SK-N-SH (cell line): ENCODE measurements at places on chromosomes 3 and 15. TPM values are rescaled to one million over a fixed set of nuclear protein-coding genes. Genes with fewer than 3 reads are reported as not detected.

MINDY2 gene
- polyA plus RNA-seq: 1.0 and 1.5 TPM in 2 replicates

TNIK gene
- 19.4 and 26.8 TPM in 2 replicates for polyA plus RNA-seq

CLCN2 gene
- 8.6 and 9.1 TPM in 2 replicates for polyA plus RNA-seq

CD96 gene
- polyA plus RNA-seq: 0.02 and 0.06 TPM in 2 replicates

XYLB gene
- polyA plus RNA-seq: 2.7 and 3.6 TPM in 2 replicates

GOLGA8G gene
- polyA plus RNA-seq: not detected in 2 replicates

ALS2CL gene
- polyA plus RNA-seq: 0.18 and 0.58 TPM in 2 replicates

KCNAB1 gene
- polyA plus RNA-seq: 82.1 and 108 TPM in 2 replicates

CCR5 gene
- not detected in 2 replicates for polyA plus RNA-seq

LEKR1 gene
- 0.30 and 0.55 TPM in 2 replicates for polyA plus RNA-seq

CDV3 gene
- 35.4 and 43.2 TPM in 2 replicates for polyA plus RNA-seq

CMTM7 gene
- polyA plus RNA-seq: 50.1 and 50.7 TPM in 2 replicates

DNA sequence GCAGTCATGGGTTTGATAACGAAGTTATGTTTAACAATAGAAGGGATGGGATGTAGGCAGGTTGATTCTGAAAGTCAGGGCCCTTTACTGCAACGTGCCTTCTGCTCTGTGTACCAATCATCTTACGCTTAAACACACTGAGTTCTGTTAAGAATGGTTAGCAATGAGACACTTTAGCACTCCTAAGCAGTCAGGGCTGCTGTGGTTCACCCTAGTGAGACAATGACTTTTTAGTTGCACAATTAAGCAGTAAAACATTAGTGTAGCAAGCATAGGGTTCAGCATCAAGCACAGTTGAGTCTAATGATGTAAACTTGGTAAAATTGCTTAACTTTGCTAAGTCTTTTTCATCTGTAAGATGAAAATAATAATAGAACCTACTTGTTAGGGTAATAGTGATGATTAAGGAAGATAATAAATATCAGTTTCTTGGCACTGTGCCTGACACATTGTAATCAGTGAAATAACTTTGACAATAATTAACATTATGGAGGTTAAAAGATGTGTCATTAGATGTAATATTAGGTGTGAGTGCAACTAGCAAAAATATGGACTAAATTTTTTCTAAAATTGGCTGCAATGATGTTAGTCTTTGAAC is 484.2 kb upstream of the THBS1 start:
- H3K27ac ChIP-seq: no peak overlapping the region
- no peak for DNase-seq
- H3K27me3 ChIP-seq: no peaks in the 10 kb centered on the region
- peaks cover 19% of the 10 kb centered on the region; the same call in 1 of the 2 replicates for H3K4me1 ChIP-seq
- H3K36me3 ChIP-seq: no peaks in the 10 kb centered on the region

GRCh38 chr15:75821786-75822345 is 21.4 kb upstream of the UBE2Q2 start:
- H3K36me3 ChIP-seq: no peaks in the 10 kb centered on the region
- no peaks in the 10 kb centered on the region; the same call in 1 of the 2 replicates for H3K4me1 ChIP-seq
- no peaks in the 10 kb centered on the region for H3K27me3 ChIP-seq
- H3K4me3 ChIP-seq: no peak overlapping the region
- no peak for DNase-seq

GRCh38 chr3:9251055-9251786 is 1.8 kb upstream of the SRGAP3 start:
- no peak for DNase-seq
- H3K4me3 ChIP-seq: no peak overlapping the region
- H3K4me1 ChIP-seq: peaks cover 25% of the 10 kb centered on the region
- H3K27ac ChIP-seq: no peak overlapping the region
- H3K27me3 ChIP-seq: peaks cover 5% of the 10 kb centered on the region; the same call in 1 of the 2 replicates

- no peaks in the 10 kb centered on the region for H3K36me3 ChIP-seq
- no peak for DNase-seq
- peaks cover 4% of the 10 kb centered on the region; the same call in 1 of the 2 replicates for H3K27me3 ChIP-seq
- H3K4me1 ChIP-seq: no peaks in the 10 kb centered on the region
- no peak overlapping the region for H3K27ac ChIP-seq
- H3K4me3 ChIP-seq: no peak overlapping the region
Measured at GRCh38 chr3:184672977-184673870, 38.6 kb downstream of the MAGEF1 start.

DNA sequence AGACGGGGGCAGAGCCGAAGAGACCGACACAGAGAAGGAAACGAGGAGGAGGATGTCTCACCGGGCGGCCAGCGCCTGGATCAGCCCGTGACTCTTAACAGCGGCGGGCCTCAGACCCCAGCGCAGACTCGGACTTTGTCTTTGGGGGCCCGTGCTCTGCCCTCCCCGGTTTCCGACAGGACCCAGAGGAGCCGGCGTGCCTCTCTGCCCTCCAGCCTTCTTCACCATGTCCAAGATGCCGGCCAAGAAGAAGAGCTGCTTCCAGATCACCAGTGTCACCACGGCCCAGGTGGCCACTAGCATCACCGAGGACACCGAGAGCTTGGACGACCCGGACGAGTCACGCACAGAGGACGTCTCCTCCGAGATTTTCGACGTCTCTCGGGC is 1.0 kb downstream of the TSC22D2 start:
- H3K4me3 ChIP-seq: peak overlapping the region; percentile 87
- H3K36me3 ChIP-seq: peaks cover 22% of the 10 kb centered on the region
- peak overlapping the region; percentile 96 for H3K27ac ChIP-seq
- DNase-seq: no peak
- H3K27me3 ChIP-seq: no peaks in the 10 kb centered on the region

DNA sequence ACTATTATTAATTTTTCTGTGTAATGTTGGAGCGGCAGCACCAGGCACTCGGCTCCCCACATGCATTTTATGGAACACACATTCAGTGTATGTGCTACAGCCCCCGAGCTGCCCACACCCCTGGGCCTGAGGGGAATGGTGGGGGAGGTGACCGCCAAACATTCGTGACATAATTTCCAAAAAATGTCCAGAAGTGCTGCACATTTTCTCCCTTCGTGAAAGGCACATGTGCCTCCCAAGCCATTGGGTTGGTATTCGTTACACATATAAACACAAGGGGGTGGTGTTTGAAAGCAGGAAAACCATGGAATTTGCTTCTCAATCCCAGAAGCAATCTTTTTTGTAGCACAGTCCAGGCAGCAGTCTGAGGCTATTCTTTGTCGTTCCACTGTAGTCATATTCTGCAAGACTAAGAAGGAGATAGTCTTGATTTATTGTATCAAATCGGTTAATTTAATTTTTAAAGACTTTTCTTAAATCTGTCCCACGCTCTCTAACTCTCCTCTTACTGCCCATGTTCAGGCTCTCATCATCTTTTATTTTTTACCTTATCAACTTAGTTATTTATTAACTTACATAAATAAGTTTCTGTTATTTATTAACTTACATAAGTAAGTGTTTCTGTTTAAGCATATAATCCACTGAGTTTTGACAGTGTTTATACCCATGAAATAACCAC is 39.2 kb upstream of the POLR2M start:
- no peaks in the 10 kb centered on the region for H3K36me3 ChIP-seq
- peak; percentile 42 for DNase-seq
- no peak overlapping the region for H3K27ac ChIP-seq
- peaks cover 2% of the 10 kb centered on the region; the same call in 1 of the 2 replicates for H3K4me1 ChIP-seq

- DNase-seq: no peak
- H3K27me3 ChIP-seq: no peaks in the 10 kb centered on the region
- H3K27ac ChIP-seq: no peak overlapping the region
- H3K36me3 ChIP-seq: no peaks in the 10 kb centered on the region
- H3K4me1 ChIP-seq: no peaks in the 10 kb centered on the region
Measured at GRCh38 chr15:79948095-79948695, 22.8 kb downstream of the BCL2A1 start.

DNA sequence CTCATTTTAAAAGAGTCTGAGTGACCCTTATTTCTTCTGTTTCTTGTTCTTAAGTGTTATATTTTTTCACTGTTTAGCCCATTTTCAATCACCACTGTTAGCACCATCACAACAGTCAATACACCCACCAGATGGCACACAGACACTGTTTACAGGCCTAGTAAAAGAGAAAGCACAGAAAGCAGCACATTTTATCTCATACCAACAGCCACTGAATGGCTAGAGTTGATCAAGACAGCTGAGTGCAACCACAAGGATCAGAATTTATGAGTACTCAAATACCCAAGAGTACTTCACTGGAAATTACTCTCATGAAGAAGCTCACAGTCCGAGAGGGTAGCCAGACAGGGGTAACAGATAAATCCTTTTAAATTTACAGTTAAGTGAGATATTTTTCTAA is 127.0 kb downstream of the TFDP2 start:
- no peak overlapping the region for H3K4me3 ChIP-seq
- peaks cover 5% of the 10 kb centered on the region; the same call in 1 of the 2 replicates for H3K36me3 ChIP-seq
- H3K4me1 ChIP-seq: no peaks in the 10 kb centered on the region; the same call in none of the 2 replicates

DNA sequence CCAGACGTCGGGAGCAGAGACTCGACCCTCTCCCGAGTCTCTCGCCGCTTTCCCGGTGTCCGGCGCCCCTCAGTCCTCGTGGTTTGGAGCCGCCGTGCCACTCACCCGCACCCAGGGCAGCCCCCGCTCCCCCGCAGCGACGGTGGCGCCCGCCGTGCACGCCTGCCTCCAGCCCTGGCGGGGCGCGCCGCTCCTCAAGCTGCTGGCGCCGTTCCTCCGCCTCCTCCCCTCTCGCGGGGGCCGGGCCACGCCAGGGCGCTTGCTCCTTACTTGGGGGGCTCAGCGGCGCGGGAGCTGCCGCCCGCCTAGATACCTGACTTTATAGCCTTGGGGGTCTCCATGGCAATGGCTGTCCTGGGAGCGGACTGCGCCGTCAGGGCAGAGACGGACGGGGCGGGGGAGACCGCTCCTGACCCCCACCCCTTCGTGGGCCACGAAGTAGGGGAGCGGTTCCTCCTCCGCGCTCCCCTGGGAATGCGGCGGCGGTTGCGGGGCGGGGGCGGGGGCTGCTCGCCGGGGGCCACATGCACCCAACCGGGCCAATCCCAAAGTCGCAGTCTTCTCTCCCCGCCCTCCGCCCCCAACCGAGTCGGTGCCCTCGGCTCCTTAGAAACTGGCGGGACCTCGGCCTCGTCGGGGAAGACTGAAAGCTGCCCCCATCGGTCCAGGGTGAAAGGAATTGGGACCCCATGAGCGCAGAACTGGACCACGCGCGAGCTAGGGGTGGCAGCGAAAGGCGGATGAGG is at the start of gene ANKRD63:
TSS of gene ANKRD63 (minus strand) at position 196 of the 746 bp plus-strand sequence. CDS start 478 bp downstream, outside the sequence.
- H3K27ac ChIP-seq: no peak within 1 kb of the TSS
- H3K4me1 ChIP-seq: peaks cover 22% of the 10 kb centered on the region; the same call in 1 of the 2 replicates
- H3K36me3 ChIP-seq: no peaks in the 10 kb centered on the region
- H3K27me3 ChIP-seq: peaks cover 18% of the 10 kb centered on the region

- DNase-seq: no peak
- H3K27me3 ChIP-seq: no peaks in the 10 kb centered on the region
- peaks cover 6% of the 10 kb centered on the region; the same call in 1 of the 2 replicates for H3K36me3 ChIP-seq
Measured at GRCh38 chr3:152395764-152396163, 127.0 kb downstream of the MBNL1 start.

GRCh38 chr15:59352189-59352588 is 20.5 kb downstream of the MYO1E start:
- H3K27ac ChIP-seq: no peak overlapping the region
- no peak overlapping the region for H3K4me3 ChIP-seq
- no peak for DNase-seq
- H3K27me3 ChIP-seq: no peaks in the 10 kb centered on the region
- H3K4me1 ChIP-seq: peaks cover 8% of the 10 kb centered on the region; the same call in 1 of the 2 replicates

DNA sequence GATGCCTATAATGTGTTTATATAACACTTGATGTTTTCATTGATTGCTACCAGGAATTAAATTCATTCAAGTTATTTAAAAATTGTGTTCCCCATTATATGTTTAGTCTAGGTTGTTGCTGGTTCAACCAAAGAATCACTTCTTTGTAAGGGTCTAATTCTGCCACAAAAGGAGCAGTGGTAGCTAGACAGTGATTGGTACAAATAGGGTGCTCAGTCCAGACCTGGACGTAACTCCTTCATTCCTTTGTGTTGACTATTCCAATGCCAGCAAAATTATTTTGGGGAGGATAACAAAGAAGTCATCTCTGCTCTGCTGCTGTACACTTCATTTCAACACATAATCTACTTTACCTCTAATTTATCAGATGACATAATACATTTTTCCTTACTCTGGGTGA is 1.2 kb downstream of the CHMP2B start:
- H3K4me3 ChIP-seq: peak overlapping the region; percentile 98; the same call in 1 of the 2 replicates
- H3K27ac ChIP-seq: no peak overlapping the region
- no peak for DNase-seq
- H3K4me1 ChIP-seq: no peaks in the 10 kb centered on the region; the same call in none of the 2 replicates
- no peaks in the 10 kb centered on the region for H3K36me3 ChIP-seq

GRCh38 chr3:117563063-117563462 is 853.5 kb downstream of the TUSC7 start:
- no peak for DNase-seq
- no peaks in the 10 kb centered on the region for H3K4me1 ChIP-seq
- H3K36me3 ChIP-seq: no peaks in the 10 kb centered on the region
- no peak overlapping the region for H3K27ac ChIP-seq
- no peaks in the 10 kb centered on the region for H3K27me3 ChIP-seq

DNA sequence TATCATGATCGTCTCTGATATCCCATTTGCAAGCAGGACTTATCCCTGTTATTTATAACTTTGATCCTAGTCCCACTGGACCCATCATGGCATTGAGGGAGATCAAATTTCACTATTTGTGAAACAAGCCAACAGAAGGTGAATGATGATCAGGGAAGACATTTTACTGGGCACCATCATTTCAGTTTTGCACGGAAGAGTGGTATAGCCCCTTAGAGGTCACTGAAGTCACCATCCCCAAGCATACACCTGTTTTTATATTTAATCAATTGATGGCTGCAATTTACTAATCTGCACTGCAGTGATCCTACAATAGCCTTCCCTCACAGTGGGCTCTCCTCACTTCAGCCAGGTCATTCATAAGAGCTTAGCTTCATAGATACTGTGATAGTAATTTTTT is 132.4 kb downstream of the FHIT start:
- DNase-seq: no peak
- H3K27ac ChIP-seq: no peak overlapping the region
- H3K4me3 ChIP-seq: no peak overlapping the region

GRCh38 chr15:63600001-63600615 is 2.9 kb downstream of the FBXL22 start:
- H3K27ac ChIP-seq: no peak overlapping the region
- peak overlapping the region; percentile 77 for H3K4me3 ChIP-seq
- H3K27me3 ChIP-seq: no peaks in the 10 kb centered on the region
- peaks cover 9% of the 10 kb centered on the region; the same call in 1 of the 2 replicates for H3K4me1 ChIP-seq

- H3K27me3 ChIP-seq: no peaks in the 10 kb centered on the region
- no peak for DNase-seq
- no peaks in the 10 kb centered on the region for H3K36me3 ChIP-seq
Measured at GRCh38 chr3:32990116-32990515, 38.7 kb downstream of the CCR4 start.

DNA sequence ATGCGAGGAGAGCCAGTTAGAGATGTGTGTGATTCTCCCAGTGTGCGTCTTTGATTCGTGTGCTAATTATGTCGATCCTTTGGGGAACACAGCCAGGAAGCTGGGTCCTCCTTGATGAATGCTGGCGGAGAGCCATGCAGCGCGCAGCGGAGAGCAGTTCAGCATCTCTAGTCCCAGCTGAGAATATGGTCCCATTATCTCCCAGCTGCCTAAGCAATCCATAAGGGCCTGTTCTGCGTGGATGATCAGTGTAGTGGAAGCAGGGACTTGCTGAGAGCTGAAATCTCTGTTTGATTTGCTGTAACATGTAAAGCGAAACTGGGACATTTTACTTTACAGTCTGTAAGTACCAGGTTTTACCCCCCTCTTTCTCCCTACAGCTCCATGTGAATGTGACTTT is 412.7 kb downstream of the CNTN4 start:
- no peaks in the 10 kb centered on the region for H3K27me3 ChIP-seq
- H3K4me1 ChIP-seq: no peaks in the 10 kb centered on the region
- H3K36me3 ChIP-seq: no peaks in the 10 kb centered on the region
- DNase-seq: peak; percentile 33
- H3K27ac ChIP-seq: no peak overlapping the region

GRCh38 chr3:24062916-24063315 is 117.8 kb downstream of the NR1D2 start:
- no peaks in the 10 kb centered on the region for H3K36me3 ChIP-seq
- DNase-seq: no peak
- no peaks in the 10 kb centered on the region for H3K27me3 ChIP-seq
- H3K4me1 ChIP-seq: no peaks in the 10 kb centered on the region
- H3K27ac ChIP-seq: no peak overlapping the region
- H3K4me3 ChIP-seq: no peak overlapping the region
